Activated CD8-positive, alpha-beta memory T cell treated with anti-CD3 and anti-CD28 coated beads, Interleukin-2, amount 10 ng/mL, durations not matched to agents 7 days and 5 days (primary cell): ENCODE measurements at places on chromosomes 1 and 21. TPM values are rescaled to one million over a fixed set of nuclear protein-coding genes. Genes with fewer than 3 reads are reported as not detected.

RGL1 gene
- 2.9 TPM for total RNA-seq

KCNA3 gene
- total RNA-seq, result 59.8 TPM

SYPL2 gene
- not detected for total RNA-seq

DNA sequence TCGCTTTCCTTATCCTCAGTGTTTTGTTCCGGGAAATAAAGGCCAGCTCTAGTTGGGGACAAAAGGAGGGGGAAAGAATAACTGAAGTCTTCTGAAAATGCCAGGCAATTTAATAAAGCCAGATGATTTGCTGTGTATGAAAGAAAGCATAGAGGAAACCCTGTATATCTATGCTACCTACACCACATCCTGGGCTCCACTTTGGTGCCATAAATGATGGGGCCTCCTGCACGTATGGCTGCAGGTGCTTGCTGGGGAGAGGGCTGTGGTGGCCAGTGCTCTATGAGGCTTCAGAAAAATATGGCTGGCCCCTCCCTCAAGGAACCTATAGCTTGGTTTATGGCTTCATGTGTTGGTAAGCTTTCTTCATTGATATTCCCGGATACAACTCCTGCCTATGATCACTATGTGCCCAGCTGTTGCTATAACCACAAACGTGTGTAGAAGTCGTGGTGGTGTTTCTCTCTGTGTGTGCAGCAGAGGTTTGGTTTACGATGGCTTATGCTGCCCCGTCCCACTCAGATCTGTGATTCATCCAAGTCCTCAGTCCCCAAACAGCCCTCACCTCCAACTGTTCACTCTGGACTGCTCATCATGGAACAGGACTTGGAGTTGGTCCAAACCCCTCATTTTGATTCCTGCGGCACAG, 59.5 kb downstream of the BACE2 start:
- DNase-seq, result no peak

DNA sequence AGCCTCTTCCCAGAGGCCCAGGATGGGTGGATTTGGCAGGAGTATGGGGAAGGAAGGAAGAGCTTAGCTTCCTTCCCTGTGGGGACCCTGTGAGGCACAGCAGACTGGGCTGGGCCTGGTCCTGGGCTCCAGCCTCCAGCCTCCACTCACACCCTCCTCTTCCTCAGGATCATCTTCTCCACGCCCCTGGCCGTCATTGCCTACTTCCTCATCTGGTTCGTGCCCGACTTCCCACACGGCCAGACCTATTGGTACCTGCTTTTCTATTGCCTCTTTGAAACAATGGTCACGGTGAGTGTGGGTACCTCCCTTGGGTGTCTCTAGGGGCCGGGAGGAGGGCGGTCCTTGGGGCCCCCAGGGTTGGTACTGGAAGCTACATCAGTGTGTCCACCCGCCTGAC, 10.1 kb downstream of the MFSD2A start:
- DNase-seq, result no peak

- DNase-seq, result no peak
Measured at GRCh38 chr1:115927971-115928370, 48.3 kb upstream of the SLC22A15 start.
